ENCODE measurements at places on chromosomes 7 and 10.

GRCh38 chr10:86545101-86545500 lies 23.5 kb upstream of the WAPL start:
- DNase-seq = no peak

- no peak for DNase-seq
Observed at GRCh38 chr7:145643981-145644380, 472.6 kb upstream of the CNTNAP2 start.

DNA sequence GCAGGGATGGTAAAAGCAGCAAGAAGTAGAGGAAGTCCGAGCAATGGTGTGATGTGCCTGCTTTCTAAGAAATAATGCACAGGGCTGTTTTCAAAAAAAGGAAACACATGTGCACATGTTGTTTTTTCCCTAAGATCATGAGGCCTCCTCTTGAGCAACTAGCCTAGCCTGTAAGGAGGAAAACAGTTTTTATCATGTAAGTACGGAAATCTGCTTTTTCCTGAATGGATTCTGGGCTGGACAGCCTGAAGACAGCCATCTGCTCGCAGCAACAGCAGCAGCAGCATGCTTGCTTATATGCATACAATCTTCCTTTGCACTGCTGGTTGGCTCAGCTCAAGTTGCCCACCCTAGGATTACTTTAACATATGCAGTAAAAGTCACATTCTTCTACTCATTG lies 87.1 kb downstream of the HIBADH start:
- DNase-seq = no peak

DNA sequence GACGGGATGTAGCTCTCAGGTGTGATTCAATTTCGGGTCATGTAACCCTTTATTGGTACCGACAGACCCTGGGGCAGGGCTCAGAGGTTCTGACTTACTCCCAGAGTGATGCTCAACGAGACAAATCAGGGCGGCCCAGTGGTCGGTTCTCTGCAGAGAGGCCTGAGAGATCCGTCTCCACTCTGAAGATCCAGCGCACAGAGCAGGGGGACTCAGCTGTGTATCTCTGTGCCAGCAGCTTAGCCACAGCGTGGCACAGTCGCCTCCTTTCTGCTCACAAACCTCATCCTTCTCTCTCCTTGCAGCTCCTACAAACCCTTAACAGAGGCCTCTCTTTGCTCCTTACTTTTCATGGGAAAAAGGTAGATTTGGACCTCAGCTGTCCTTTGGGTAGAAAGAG lies 197.5 kb upstream of the PRSS58 start:
- no peak for DNase-seq

- DNase-seq = no peak
Observed at GRCh38 chr7:75925717-75926435, 10.9 kb downstream of the POR start.

GRCh38 chr7:102404005-102404861 lies 8.1 kb downstream of the PRKRIP1 start:
- DNase-seq = peak; percentile 34

Measured in left colon (tissue), 2 donors.